ENCODE measurements at places on chromosomes 5 and 9.

GRCh38 chr5:150781706-150782614 is 3.4 kb downstream of the SMIM3 start:
- DNase-seq = peak; percentile 98

DNA sequence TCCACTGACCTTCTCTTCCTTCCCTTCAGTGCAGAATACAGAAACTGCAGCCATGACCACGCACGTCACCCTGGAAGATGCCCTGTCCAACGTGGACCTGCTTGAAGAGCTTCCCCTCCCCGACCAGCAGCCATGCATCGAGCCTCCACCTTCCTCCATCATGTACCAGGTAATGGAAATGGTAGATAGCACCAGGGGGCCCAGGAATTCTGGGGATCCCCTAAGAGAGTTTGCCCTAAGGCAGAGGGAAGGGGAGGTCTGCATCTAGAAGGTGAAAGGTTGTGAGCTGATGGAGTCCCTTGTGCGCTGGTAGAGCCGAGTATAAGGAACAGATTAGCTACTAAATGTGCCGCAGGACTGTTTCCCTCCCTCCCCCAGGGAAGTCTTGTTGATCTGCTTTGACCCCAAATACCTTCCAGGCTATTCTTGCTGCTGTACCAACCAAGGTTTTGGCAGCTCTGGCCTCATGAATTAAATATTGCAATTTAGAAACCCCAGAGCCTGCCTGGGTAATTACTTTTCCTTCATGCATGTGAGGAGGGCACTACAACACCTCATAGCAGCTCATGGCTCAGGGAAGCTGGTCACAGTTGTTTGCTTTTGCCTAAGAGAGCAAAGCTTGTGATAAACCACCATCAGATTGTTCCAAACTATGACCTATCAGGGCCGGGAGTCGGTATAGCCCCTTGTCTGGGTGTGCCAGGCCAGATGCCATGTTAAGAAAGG is 19.6 kb downstream of the CYFIP2 start:
- no peak for DNase-seq

DNA sequence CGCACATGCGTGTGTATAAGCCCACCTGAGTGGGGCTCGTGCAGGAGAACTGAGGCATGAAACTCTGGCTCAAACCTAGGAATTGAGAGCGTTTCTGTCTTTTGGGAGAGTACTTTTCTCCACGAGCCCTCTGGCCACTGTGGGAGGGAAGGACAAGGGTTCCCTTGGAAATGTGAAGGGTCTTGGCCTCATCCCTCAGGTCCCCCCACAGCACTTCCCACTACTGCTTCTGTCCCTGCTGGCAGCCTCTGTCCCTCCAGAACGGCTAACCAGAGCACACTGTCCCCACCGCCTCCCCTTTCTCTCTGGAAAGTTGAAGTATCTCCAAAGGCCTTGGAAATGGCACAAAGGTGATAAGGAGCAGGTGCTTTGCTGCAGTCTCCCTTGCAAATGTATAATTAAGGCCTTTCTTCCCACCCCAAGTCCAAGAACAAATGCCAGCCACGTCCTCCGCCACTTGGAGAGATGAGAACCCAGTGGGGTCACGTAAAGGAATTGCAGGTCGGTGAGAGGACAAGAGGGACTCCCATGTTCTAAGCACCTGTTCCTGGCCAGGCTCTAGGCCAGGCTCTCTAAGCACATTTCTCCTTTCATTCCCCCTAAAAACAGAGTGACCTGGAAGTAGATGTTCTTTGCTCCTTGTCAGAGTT is 107.9 kb upstream of the LMX1B start:
- no peak for DNase-seq

DNA sequence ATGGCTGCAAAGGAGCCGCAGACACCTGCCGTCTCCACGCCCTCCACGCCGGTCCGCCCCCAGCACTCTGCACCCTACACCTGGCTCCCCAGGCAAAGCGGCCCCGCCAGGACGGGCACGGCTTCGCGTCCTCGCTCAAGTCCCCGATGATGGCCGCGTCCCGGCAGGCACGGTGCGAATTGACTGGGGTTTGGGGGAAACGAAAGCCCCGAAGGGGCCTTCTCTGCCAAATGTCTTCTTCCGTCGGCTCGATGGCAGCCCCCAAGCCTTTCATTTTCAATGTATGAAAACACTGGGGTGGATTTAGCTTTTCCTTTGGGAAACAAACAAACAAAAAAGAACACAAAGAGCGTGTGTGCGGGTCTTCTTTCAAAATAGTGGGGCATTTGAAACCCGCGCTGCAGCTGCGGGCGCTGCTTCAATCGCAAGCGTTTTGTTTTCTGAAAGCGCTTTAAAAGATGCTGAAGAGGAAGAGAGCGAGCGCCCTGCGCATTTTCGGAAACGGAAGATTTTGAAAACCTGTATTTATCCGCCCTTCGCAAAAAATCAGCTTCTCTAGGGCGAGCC is 160.0 kb downstream of the RMI1 start:
- no peak for DNase-seq

DNA sequence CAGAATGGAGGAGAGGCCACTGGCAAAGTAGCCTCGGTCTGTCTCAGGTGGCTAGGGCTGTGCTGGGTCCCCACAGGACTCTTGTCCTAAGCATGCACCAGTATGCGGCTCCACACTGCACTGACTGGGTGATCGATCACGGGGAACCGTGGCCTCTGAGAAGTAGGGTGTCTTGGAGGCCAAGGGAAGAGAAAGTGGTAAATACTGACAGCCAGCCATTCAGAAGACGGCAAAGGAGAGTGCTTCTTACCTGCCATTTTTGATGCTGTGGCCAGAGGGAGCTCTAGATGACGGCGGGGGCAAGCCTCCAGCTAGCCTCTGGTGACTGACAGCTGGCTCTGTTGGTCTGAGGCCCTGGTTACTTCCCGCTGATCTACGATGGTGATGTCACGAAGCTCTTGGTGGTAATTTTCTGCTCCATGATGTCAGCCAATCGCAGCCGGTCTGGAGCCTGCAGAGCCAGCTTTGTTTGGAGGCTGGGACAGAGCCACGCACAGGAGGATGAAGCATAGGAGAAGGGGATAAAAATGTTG is 40.4 kb upstream of the GADD45G start:
- peak; percentile 2 for DNase-seq

GRCh38 chr9:27184556-27185351 is 75.7 kb downstream of the TEK start:
- DNase-seq = no peak

- peak; percentile 22 for DNase-seq
Observed at GRCh38 chr9:112881331-112881730, 9.3 kb downstream of the SLC46A2 start.

GRCh38 chr9:21096172-21096900 is 18.6 kb upstream of the IFNB1 start:
- peak; percentile 28 for DNase-seq

- DNase-seq = peak; percentile 92
Observed at GRCh38 chr9:18268381-18268780, 205.6 kb upstream of the ADAMTSL1 start.

GRCh38 chr5:148981353-148981752 is 81.5 kb downstream of the SH3TC2 start:
- no peak for DNase-seq

- DNase-seq = peak; percentile 31
Observed at GRCh38 chr5:143349177-143349576, 54.3 kb downstream of the NR3C1 start.

GRCh38 chr5:89047571-89047970 is 164.6 kb upstream of the MEF2C start:
- DNase-seq = peak; percentile 22

DNA sequence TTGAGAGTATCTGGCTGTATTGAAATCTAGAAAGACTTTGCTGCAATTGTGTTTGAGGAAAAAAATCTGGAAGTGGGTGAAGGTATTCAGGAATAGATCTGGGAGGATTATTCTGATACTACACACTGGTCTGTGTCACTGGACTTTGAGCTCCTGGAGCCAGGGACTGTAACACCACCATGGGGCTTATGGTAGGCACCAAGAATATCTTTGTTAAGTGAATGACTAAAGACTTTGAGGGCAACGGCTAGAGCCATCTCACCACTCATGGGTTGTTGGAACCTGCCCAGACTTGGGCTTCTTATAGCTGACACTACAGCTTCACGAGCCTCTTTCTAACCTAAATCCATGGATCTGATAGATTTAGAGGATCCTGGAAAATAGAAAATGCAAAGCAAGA is 10.2 kb downstream of the NFX1 start:
- DNase-seq = no peak

GRCh38 chr9:118059484-118060278 is 355.5 kb downstream of the TLR4 start:
- DNase-seq = peak; percentile 9

- DNase-seq = peak; percentile 83
Observed at GRCh38 chr5:144139586-144139985, 30.9 kb downstream of the YIPF5 start.

DNA sequence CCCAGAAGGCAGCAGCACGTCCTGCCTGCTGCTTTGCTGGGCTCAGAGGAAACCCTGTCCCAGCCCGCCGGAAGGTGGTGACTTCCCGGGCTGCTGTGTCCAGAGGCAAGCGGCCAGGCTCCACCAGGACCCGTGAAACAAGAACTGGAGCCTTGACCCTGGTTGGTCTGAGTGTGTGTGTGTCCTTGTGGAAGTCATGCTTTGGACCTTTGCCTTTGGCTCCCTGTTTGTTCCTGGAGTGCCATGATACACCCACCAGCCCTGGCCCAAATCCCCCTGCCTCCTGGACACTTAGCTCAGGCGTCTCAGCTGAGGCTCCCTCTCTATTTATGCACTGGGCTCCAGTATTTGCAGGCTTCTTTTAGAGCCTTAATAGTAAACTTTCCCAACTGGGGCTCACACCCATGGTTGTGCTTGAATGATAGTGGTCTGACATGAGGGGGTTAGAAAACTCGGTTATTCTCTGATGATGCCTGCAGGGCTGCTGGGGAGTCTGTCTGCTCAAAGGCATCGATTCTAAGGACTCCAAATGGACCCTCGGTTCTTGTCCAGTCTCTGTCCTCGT is 72.2 kb downstream of the C9orf50 start:
- DNase-seq = no peak

DNA sequence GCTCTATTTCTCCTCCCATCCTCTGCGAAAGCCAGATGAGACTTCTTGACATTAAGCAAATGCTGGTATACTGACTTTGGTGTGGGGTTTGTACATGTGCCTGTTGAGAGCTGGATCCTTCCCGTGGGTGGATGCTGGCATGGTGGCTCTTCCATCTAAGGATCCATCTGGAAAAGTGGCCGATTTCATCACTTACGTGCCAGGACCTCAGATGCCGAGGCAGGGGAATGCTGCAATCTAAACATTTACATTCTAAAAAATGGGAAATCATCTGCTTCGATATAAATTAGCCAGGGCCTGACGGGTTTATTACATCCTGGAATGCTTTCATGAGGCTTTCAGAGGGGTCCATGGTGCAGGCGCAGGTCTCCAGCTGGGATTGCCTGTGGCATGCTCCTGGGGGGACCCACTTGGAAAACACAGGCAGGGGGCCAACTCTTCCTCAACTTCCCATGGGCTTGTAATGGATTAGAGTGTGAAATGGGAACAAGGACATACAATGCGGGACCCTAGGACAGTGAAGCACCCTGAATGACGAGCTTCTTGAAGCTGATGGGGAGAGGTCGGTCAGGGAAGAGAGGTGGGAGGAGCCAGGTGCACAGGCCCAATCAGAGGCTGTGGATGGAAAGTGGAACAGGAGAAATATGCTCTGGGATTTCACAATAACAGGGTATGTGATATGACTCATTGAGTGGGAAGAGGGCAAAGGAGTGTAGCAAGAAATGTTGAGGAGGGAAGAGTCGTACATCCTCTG is 105.5 kb upstream of the PITX1 start:
- DNase-seq = peak; percentile 90

- DNase-seq = no peak
Observed at GRCh38 chr9:78167356-78167755, 68.5 kb upstream of the CEP78 start.

GRCh38 chr9:95197692-95198271 is 119.7 kb downstream of the FANCC start:
- peak; percentile 91 for DNase-seq

DNA sequence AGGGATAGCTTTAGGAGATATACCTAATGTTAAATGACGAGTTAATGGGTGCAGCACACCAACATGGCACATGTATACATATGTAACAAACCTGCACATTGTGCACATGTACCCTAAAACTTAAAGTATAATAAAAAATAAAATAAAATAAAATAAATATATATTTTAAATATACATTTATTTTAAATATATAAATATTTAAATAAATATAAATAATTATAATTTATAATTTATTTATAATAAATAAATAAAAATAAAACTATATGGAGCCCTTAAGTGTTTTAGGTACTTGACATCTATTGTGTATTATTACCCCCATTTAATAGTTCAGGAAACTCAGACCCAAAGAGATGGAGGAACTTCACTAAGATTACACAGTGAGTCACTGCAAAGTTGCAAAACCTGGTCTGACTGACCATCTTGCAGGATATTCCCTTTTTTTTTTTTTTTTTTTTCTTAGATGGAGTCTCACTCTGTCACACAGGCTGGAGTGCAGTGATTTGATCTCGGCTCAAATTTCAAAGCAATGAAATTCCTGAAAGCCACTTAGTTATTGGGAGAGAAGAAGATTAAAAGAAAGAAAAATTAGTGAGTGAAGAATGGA is 5.8 kb upstream of the C5orf52 start:
- DNase-seq = peak; percentile 76

- peak; percentile 82 for DNase-seq
Observed at GRCh38 chr9:128724744-128725211, 851 bp upstream of the ZDHHC12 start.

- DNase-seq = no peak
Observed at GRCh38 chr9:114880291-114880745, 50.1 kb downstream of the TNFSF8 start.

- peak; percentile 73 for DNase-seq
Observed at GRCh38 chr5:143241892-143242291, 161.6 kb downstream of the NR3C1 start.

GRCh38 chr5:93893075-93893474 is 151.7 kb upstream of the POU5F2 start:
- DNase-seq = no peak

GRCh38 chr5:137891849-137892248 is 2.6 kb downstream of the PKD2L2 start:
- DNase-seq = no peak

- DNase-seq = no peak
Observed at GRCh38 chr5:154447089-154447725, 1.4 kb downstream of the SAP30L start.

- DNase-seq = no peak
Observed at GRCh38 chr5:119161430-119161829, 90.5 kb downstream of the DMXL1 start.

DNA sequence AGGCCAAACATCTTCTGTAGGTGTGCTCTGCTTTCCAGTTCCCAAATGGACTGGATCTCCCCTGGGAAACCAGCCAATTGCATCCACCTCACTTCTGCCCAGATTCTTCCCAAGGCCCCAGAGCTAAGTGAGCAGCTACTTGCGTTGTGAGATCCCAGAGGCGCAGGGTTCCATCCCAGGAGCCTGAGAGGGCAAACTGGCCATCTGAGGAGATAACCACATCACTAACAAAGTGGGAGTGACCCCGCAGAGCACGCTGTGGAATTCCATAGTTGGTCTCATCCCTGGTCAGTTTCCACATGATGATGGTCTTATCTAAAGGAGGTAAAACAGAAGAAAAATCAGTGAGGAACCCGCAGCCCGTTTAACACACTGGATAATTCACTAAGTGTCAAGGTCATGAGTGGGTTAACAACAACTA is 1.7 kb downstream of the RACK1 start:
- no peak for DNase-seq
